Astrocyte (in vitro differentiated cells and primary cell): ENCODE measurements at places on chromosomes 13 and 19. TPM values are rescaled to one million over a fixed set of nuclear protein-coding genes. Genes with fewer than 3 reads are reported as not detected.

DNA sequence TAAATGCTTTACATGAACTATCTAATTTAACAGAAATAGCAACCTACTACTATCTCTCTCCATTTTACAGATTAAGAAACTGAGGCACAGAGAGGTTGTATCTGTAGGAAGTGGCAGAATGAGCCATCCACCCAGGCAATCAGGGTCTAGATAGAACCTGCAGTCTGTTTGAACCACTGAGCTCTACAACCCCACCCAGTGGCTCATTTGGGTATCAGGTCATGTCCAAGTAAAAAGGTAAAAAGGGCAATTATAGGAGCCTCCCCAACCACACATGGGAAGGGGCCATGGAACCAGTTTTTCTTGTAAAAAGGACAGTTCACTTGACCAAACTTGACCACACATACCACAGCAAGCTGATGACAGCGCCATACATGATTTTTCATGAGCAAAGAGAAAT, 92.9 kb upstream of the SGCG start:
- no peak overlapping the region for H3K4me3 ChIP-seq
- no peak for DNase-seq
- no peaks in the 10 kb centered on the region for H3K36me3 ChIP-seq
- no peaks in the 10 kb centered on the region for H3K4me1 ChIP-seq
- H3K27ac ChIP-seq = no peak overlapping the region

The KLK2 gene
- not detected in 2 replicates for total RNA-seq

DNA sequence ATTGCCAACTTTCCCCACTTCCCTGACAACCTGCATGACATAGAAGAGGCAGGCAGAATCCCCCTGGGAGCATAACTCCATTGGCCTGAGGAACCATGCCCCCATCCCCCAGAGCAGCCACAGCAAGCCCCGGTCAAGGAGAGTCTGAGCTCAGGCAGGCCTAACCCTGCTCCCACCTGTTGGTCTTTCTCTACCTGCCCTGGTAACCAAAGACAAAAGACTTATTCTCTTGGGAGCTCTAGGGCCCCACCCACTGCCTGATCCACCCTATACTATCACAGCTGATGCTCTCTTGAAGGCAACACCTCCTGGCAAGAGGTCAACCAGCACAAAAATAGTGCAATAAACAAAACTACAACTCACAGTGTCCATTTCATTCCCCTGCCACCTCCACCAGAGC, 59.3 kb downstream of the TNFSF13B start:
- DNase-seq = no peak
- no peaks in the 10 kb centered on the region for H3K4me1 ChIP-seq
- H3K4me3 ChIP-seq = no peak overlapping the region
- peaks cover 2% of the 10 kb centered on the region for H3K27me3 ChIP-seq

- H3K4me1 ChIP-seq = peaks cover 4% of the 10 kb centered on the region
- H3K36me3 ChIP-seq = no peaks in the 10 kb centered on the region
- H3K27ac ChIP-seq = no peak overlapping the region
- DNase-seq = no peak
These were observed 124.8 kb downstream of the DCLK1 start for GRCh38 chr13:36006347-36006746.

DNA sequence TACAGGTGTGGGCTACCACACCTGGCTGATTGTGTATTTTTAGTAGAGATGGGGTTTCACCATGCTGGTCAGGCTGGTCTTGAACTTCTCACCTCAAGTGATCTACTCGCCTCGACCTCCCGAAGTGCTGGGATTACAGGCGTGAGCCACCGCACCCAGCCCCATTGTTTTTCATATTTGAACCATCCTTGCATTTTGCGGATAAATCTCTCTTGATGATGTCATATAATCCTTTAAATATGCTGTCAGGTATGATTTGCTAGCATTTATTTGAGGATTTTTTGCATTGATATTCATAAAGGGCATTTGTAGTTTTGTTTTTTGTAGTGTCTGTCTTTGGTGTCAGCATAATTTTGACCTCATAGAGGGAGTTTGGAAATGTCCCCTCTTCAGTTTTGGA, 5.7 kb downstream of the ZNF101 start:
- DNase-seq = no peak
- no peak overlapping the region for H3K27ac ChIP-seq
- peaks cover 8% of the 10 kb centered on the region for H3K4me1 ChIP-seq
- H3K4me3 ChIP-seq = no peak overlapping the region

DNA sequence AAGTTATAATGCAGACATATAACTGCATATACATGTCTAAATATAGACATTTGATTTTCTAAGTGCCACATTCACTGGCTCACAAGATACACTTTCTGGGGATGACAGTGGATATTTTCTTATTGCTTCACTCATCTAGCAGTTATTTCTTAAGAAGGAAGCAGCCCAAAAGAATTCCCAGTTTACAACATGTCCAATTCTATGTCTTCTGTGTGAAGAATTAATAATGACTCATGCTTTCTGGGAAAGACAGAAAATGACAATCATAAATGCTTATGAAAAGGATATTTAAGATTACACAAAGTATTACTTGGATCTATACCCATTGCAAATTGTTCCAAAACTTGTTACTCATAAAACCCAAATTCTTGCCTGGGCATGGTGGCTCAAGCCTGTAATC, 543.4 kb downstream of the SUCLA2 start:
- no peak overlapping the region for H3K4me3 ChIP-seq
- no peaks in the 10 kb centered on the region for H3K27me3 ChIP-seq
- no peaks in the 10 kb centered on the region for H3K36me3 ChIP-seq
- peak; percentile 24 for DNase-seq
- H3K4me1 ChIP-seq = no peaks in the 10 kb centered on the region

DNA sequence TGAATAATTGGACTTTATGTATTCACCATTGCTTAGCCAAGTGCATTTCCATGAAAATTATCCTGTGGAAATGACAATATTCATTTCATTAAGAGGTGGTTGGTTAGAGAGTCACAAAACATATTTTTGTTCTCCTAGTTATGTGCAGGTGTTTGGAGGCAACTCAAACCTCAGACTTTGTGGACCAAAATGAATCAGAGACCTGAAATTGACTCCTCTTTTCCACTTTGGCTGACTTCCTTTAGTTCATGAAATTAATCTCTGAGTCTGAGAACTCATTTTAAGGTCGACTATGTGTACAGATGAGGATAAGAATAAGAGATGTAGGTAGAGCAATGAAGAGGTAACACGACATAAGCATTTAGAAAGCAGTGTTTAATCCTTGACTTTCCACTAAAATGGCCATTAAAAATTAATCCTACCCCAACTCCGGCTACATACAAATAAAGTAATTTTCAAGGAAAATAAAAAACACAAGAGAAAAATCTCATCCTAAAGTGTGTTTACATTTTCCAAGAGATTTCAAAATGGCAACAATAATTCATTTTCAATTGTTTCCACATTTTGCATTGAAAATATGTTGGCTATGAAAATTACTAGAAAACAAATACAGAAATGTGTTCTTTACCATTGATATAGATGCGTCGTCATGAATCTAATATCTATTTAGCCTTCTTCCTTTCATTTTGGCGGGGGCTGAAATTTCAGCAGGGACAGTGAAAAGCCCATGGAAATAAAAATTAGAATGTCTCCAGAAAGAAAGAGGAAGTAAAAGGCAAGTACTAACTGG, 185.4 kb upstream of the CSNK1A1L start:
- no peaks in the 10 kb centered on the region for H3K36me3 ChIP-seq
- DNase-seq = peak; percentile 71
- no peaks in the 10 kb centered on the region for H3K4me1 ChIP-seq
